Kidney glomerular epithelial cell (primary cell): ENCODE measurements at places on chromosomes 1 and 21.

DNA sequence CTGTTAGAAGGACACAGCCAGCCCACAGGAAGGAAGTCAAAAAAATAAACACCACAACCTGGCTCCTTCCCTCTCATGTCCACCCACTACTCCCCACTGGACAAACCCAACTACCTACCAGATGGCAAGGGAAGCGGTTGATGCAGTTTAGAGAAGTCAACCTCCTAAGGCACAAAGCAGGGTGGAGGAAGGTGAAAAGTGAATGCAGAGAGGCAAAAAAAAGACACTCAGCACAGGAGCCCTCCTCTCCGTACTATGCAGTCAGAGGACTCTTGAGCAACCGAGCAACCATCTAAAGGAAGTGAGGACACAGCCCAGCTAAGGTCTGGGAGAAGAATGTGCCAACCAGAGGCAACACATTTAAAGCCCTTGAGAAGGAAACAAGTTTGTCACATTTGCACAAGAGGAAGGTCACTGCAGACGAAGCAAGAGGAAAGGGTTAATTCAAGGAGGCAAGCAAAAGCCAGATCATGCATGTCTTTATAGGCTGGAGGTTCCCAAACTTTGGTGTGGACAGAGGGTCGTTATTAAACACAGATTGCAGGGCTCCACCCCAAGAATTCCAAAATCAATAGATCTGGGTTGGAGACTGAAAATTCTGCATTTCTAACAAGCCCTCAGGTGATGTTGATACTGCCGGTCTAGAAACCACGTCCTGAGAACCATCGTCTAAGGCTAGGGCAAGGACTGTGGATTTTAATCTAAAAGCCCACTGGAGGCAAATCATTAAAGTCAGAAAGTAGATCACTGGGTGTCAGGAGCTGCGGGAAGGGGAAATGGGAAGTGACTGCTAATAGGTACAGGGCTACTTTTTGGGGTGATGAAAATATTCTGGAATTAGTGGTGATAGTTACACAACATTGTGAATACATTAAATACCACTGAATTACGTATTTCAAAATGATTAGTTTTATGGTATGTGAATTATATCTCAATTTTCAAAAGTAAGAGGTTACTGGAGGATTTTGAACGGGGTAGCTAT is 19.7 kb downstream of the TP53BP2 start:
- DNase-seq, result no peak

- DNase-seq, result no peak
Observed at GRCh38 chr1:43334453-43335205, 3.0 kb upstream of the MPL start.

DNA sequence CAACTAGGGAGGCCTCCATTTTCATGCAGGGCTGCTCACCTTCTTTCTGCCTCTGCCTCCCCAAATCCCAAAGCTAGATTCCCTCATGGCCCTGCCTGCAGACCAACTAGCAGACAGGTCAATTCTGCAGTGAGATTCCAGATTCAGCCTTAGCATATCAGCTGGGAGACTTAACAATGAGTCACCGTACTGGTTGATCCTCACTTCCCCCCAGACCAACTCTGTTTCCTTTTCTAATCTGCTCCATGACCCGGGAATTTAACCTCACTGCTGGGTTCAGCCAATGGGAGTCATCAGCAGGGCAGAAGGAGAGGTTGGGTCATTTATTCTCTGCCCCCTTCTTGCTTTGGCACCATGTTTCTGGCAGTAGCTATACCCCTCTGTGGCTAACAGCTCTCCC is 140.6 kb upstream of the GRIK3 start:
- no peak for DNase-seq

DNA sequence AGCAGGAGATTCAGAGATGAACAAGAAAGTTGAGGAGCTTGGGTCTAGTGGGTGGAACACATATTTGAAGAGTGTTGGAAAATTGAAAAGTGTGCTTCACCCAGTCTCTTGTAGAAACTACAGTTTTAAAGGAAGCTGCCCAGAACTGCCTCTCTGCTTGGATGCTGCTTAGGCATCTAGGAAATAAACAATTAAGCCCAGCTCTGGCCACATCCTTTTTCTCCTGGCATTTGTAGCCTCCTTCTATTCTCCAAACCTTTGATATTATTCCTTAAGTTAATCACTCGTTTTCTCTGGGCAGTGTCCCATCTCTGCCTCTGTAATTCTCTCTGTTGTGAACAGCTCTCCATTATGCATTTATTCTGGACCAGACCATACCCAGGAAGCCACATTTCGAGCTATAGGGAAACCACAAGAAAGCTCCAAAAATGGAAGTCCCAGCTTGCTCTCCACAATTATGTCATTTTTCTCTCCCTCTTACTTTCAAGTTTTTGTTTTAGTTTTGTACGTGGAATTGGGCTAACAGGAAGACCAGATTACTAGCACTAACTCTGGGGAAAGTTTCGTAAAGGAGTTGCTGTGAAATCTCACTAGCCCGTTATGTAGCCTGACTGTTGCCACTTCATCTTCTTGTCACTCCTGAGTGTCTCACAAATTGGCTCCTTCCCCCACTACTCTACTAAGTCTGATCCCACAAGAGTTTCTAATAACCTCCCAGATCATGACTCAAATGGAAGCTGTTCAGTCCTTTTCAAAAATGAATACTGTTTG is 102.2 kb downstream of the NTMT2 start:
- peak; percentile 17 for DNase-seq

DNA sequence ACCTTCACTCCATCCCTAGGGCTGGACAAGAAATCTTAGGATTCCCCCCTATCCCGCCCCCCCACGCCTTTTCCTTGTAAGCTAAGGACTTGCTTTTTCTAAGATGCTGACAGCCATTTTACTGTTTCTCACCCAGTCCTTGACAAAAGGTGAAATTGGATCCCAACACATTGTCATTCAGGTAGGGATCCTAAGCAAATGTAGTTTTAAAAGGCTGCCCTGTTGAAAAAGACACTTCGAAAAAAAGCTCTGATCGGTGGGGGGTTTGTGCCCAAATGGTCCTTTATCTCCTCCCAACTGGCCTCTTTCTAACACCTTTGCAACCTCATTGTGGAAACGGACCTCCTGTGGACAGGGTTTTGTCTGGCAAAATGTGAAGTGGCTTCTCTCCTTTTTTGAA is 2.9 kb downstream of the CACHD1 start:
- no peak for DNase-seq

- no peak for DNase-seq
Observed at GRCh38 chr1:8120693-8121260, 94.7 kb upstream of the ERRFI1 start.

DNA sequence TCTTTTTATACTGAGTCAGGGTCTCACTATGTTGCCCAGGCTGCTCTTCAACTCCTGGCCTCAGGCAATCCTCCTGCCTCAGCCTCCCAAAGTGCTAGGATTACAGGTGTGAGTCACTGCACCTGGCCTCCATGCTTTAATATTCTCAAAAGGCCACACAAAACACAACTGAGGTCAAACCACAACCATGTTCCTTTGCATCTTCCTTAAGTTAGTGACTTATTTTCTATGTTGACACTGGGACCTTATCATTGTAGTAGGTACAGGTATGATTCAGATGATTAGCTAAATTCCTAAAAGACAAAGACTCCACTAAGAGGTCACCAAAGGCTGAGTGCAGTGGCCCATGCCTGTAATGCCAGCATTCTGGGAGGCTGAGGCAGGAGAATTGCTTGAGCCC is 131.9 kb upstream of the ATP1B1 start:
- DNase-seq, result no peak

GRCh38 chr1:228403231-228403631 is 3.4 kb downstream of the TRIM11 start:
- no peak for DNase-seq

DNA sequence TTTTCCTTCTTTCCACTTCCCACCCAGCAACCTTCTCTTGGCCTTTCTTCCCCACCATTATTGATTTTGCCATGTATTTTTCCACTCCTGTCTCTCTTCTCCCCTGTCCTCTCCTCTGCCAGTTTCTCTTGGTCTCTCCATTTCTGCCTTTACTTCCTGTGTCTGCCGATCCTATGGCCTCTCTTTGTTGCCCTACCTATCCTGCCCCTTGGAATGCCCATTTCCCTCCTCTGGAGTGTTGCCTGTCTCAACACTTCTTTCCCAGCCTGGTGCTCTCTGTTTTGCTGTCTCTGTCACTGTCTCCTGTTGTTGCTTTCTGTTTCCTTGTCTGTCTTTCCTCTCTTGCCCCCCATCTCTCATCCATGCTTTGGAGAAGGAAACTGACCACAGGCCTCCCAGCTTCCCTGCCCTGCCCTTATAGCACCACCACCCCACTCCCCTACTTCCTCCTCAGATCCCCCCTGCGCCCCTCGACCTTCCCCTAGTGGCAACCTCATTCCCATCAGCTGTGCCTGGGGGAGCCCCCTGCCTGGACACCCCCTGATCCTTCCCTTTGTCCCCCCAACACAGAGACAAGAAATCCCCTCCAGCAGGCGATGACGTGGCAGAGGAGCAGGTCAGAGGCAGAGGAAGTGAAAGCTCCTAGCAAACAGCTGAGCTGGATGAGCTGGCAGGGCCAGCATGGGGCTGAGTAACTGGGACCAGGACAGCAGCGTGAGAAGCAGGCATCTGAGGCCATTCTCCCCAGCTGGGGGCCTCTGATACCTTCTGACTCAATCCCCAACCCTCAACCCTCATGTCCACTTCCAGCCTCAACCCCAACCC is 6.6 kb upstream of the ETV3L start:
- no peak for DNase-seq

- no peak for DNase-seq
Observed at GRCh38 chr21:44926331-44927101, 5.8 kb upstream of the ITGB2 start.
